ENCODE measurements at places on chromosomes 5 and 9. TPM values are rescaled to one million over a fixed set of nuclear protein-coding genes. Genes with fewer than 3 reads are reported as not detected.

The OTULINL gene
- 1.5 TPM for total RNA-seq

The SOWAHA gene
- not detected for total RNA-seq

The GFI1B gene
- total RNA-seq = not detected

The PTGS1 gene
- total RNA-seq = 110 TPM

The FAM169A gene
- total RNA-seq = not detected

The FKTN gene
- 22.0 TPM for total RNA-seq

The CCDC183 gene
- total RNA-seq = not detected

The ANXA2R gene
- total RNA-seq = 10.6 TPM

The SPATA31E1 gene
- not detected for total RNA-seq

The PALM2AKAP2 gene
- 1.8 TPM for total RNA-seq

The FAM153A gene
- not detected for total RNA-seq

The TMEM215 gene
- total RNA-seq = not detected

The CKMT2 gene
- total RNA-seq = not detected

The NR4A3 gene
- total RNA-seq = 0.26 TPM

The MEGF10 gene
- 4.1 TPM for total RNA-seq

The FCN2 gene
- not detected for total RNA-seq

The ANXA1 gene
- total RNA-seq = 369 TPM

The ANKRD18A gene
- not detected for total RNA-seq

The SHISAL2B gene
- total RNA-seq = not detected

The ADRB2 gene
- 0.23 TPM for total RNA-seq

The PCDHA12 gene
- not detected for total RNA-seq

The IFNA21 gene
- total RNA-seq = not detected

The FBP2 gene
- not detected for total RNA-seq

The FGF10 gene
- total RNA-seq = 0.34 TPM

Measured in pericardium fibroblast (primary cell).